CD8-positive, alpha-beta memory T cell (primary cell): ENCODE measurements at places on chromosomes 7 and 10. TPM values are rescaled to one million over a fixed set of nuclear protein-coding genes. Genes with fewer than 3 reads are reported as not detected.

CDHR3 gene
- polyA plus RNA-seq = 1.7 TPM

NACAD gene
- 0.31 TPM for polyA plus RNA-seq

SNX8 gene
- polyA plus RNA-seq = 6.5 TPM

IDI2 gene
- polyA plus RNA-seq = not detected

SPDYE11 gene
- 0.16 TPM for polyA plus RNA-seq

OR6B1 gene
- polyA plus RNA-seq = not detected

CCDC71L gene
- 6.7 TPM for polyA plus RNA-seq

SPDYE9 gene
- polyA plus RNA-seq = 0.16 TPM

NANOS1 gene
- polyA plus RNA-seq = 0.07 TPM

HECW1 gene
- not detected for polyA plus RNA-seq

UPK3B gene
- polyA plus RNA-seq = 0.16 TPM

BRAF gene
- 11.3 TPM for polyA plus RNA-seq

GARIN1A gene
- 0.37 TPM for polyA plus RNA-seq

SBDS gene
- polyA plus RNA-seq = 79.5 TPM

AKR1C4 gene
- not detected for polyA plus RNA-seq

BTBD16 gene
- not detected for polyA plus RNA-seq

HKDC1 gene
- polyA plus RNA-seq = 3.0 TPM

RBM20 gene
- polyA plus RNA-seq = not detected

PLXDC2 gene
- 1.5 TPM for polyA plus RNA-seq

TUBAL3 gene
- polyA plus RNA-seq = not detected

CPED1 gene
- polyA plus RNA-seq = not detected

IRF5 gene
- polyA plus RNA-seq = 15.2 TPM

EPHB6 gene
- 13.7 TPM for polyA plus RNA-seq

INMT gene
- 0.08 TPM for polyA plus RNA-seq

YAE1 gene
- 12.7 TPM for polyA plus RNA-seq

ERVW-1 gene
- polyA plus RNA-seq = not detected
